ENCODE measurements at places on chromosomes 13 and 19.

- DNase-seq: no peak
Observed at GRCh38 chr19:34480971-34481841, at the start of gene WTIP. Gene WTIP (plus strand): TSS chr19:34481758. CDS start chr19:34481975, 217 bp downstream.

- DNase-seq: no peak
Observed at GRCh38 chr13:97313551-97314260, 91.6 kb downstream of the MBNL2 start.

- DNase-seq: no peak
Observed at GRCh38 chr13:26526702-26527216, 30.7 kb upstream of the WASF3 start.

GRCh38 chr13:101262306-101262705 is 154.0 kb downstream of the NALCN start:
- DNase-seq: no peak

GRCh38 chr13:46121597-46122163 is 16.8 kb upstream of the CPB2 start:
- no peak for DNase-seq

DNA sequence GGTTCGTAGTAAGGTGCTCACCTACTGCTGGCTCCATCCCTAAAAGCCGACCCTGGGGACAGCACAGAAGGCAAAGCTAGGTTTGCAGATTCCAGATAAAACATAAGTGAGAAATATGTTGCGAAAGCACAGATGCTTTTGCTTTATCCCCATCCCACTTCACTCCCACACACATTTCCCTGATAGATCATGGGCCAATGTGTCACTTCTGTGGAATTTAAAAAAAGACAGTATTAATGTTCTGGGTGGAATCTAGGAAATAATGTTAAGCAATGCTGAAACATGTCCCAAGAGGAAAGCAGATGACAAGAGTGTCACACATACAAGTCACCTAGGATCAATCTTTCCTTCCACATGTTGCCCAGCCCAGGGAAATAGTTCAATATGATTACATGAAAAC is 661.0 kb upstream of the MIR17HG start:
- DNase-seq: no peak

- peak; percentile 99 for DNase-seq
Observed at GRCh38 chr19:44891016-44891882, at the start of gene TOMM40. Gene TOMM40 (plus strand): TSS chr19:44891254. CDS start chr19:44891416, 162 bp downstream.

DNA sequence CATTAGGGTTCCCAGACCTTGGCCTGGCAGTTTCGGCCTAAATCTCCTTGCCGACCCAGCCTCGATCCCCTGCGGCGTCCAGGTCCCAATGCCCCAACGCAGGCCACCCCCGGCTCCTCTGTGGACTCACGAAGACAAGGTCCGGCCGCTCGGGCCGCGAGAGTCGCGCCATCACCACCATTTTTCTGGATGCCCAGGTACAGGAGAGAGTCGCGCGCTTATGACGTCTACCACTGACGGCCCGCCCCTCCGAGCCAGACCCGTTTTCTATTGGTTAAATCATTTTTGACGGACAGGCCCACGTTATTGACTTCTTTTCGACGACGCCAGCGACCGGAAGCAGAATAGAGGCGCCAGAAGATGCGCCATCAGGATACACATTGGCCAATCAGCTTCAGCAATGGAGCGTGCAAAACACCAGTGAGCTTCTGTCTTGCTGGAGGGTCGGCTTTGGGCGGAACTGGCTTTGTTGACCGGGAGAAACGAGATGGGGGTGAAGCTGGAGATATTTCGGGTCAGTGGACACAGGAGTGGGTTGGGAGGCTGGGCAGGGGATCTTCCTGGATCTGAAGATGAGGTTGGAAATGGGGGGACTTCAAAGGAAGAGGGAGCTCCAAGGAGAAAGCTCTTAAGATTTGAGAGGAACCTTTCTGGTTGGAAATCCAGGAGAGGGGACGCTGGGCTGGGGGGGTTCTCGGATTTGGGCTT is at the start of the genes PET100 and XAB2:
Gene PET100 (plus strand): TSS at position 447 of the 708 bp plus-strand sequence. CDS start 41 bp downstream, at position 488.
Gene XAB2 (minus strand): TSS at position 199 of the 708 bp plus-strand sequence. CDS start 18 bp downstream, at position 181.
- peak; percentile 89 for DNase-seq

DNA sequence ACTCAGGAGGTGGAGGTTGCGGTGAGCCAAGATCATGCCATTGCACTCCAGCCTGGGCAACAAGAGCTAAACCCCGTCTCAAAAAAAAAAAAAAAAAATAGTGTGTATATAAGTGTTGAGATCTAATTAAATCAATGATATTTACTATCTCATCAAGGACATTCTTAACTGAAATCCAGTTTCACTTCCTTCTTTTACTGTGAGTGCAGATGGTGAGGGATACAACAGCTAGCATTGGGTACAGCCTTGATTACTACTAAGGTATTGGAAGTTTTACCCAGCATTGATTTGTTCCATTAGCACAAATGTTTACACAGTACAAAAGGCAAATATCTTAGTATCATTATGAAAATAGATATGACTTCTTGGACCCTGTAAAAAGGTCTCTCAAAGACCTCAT is 546.6 kb downstream of the KCTD12 start:
- DNase-seq: no peak

Data from stimulated activated CD8-positive, alpha-beta memory T cell treated with anti-CD3 and anti-CD28 coated beads, Interleukin-15, amount 100 ng/mL, for 1 hour (primary cell).